ENCODE measurements at places on chromosomes 7 and 10.

GRCh38 chr7:94996369-94996768 is 89.0 kb downstream of the PPP1R9A start:
- DNase-seq = no peak

- DNase-seq = no peak
Measured at GRCh38 chr10:2893158-2893845, 174.0 kb upstream of the PFKP start.

- DNase-seq = no peak
Measured at GRCh38 chr7:7761974-7762779, 43.8 kb upstream of the RPA3 start.

DNA sequence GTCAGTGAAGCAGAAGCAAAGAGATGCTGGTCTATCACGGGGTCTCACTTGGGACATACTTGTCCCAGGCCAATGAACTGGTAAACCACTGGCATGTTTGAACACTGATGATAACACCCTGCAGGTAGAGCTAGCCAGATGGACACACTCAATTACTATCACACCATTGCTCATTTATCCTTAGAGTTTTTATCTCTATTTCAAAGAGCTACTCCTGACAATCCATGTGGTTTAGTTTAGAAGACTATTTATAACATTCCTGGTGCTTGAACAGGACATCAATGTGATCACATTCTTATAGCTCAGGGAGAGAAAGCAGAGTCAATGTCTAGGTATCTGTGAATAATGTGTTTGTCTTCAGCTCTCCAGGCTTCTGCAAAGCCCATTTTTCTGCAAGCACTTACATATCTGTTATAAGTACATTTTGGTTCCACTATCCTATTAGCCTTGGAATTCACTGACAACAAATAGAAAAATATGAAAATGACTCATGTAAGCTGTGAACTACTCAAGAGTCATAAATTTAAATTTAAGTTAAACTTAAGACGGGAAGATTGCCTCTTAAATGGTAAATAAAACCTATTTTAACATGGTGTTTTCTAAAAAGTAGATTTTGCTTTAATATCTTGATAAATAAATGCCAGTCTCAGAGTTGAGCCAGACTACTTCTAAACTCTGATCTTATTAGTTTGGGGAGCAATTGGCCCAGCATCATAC is 106.7 kb upstream of the MBL2 start:
- no peak for DNase-seq

DNA sequence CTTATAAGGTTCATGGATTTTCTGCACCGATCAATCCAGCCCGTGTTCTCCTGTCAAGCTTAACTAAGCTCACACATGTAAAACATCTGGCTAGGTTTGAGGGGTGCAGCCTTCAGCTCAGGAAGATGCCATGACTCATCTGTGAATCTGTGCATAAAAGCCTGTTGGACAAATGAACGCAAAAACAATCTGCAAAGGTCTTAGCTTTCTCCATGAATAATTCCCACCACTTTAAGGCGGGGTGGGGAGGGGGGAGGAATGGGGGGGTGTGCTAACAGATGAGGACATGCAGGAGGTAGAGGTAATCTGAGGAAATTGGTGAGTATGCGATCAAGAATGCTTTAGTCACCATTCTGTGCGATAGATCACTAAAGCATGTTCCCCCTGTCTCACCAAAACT is 4.8 kb downstream of the DOCK4 start:
- DNase-seq = no peak

DNA sequence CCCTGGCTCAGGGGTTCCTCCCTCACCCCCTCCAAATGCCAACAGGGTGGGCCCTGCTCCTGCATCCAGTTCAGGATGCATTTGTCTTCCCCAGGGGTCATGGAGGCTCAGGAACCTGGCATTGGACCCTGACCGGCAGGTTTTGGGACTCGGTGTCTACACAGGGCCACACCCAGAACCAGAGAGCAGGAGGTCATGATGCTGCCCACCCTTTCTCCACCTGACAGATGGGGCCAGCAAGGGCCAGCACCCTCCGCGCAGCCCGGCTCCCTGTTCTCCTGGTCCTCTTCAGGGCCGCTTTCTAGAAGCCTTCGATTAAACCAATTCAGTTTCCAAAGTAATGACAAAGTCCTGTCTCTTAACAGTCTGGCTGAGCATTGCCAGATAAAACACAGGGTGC is 50.2 kb downstream of the CAMK2B start:
- no peak for DNase-seq

DNA sequence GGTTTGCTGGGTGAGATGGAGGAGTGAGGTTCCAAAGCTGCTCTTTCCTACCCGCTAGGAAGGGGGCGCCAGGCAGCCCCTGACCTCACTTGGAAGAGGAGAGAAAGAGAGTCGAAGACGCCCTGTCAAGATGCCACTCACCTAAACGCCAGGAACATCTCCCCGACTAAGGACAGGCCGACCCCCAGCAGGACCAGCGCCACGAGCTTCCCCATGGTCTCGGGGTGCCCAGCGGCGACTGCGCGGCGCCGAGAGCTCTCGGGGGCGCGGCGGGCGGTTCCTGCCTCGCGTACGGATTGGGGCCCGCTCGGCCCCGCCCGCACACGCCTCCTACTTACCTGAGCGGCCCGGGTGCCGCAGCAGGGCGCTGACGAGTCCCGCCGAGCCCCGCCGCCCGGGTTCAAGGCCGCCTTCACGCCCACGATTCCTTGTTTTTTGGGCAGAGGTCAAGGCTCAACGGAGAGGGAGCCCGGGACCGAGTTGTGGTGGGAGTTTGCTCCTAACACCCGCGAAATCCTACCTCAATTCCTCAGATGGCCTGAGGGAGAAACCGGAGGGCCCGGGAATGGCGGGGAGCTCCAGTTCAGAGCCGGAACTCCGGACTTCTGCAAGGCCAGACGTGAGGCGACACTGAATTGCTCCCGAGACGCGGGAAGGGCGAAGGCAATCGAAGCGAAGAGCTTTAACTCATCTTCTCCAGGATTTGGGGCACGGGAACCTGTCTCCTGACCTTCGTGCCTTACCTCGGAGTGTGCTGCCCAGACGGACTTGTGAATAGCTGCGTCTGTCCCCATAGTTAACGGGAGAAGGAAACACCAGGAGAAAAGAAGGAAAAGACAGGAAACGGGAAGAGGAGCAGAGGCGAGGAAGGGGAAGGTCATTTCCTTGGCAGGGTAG is at the start of gene PON3:
Gene PON3 (minus strand): TSS at position 240 of the 897 bp plus-strand sequence. CDS start 25 bp downstream, at position 215.
- no peak for DNase-seq

DNA sequence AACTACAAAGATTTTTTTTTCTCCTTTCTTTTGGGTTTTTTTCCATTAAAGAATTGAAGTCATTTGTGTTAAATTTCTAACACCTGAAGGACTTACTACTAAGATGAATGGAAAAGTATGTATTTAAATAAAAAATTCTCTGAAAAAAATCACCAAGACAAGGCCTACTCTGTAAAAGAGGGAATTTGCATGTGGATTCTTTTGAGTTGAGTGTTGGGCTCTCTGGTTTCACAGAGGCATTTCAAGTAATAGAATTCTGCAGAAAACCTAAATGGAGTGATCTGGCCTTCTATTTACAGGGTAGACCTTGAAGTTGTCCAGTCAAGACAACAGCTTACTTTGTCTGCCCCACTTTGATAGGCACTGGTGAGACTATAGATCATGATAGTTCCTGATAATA is 4.1 kb downstream of the LRRC17 start:
- no peak for DNase-seq

DNA sequence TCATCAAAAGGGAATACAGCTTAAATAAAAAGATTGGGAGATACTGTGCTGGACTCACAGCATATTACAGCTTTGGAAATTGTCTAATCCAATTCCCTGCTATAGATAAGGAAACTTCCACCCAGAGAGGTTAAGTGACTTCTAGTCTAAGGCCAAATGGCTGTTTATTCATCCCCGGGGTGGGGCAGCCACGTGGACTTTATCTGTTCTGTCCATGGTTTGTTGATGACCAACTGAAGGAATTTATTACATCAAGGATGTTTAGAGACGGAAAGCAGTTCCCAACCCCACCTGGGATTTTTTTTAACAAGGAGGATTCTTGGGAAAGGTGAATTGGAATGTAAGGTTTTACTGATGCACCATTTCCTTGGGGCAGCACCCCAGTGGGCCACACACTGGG is 88.6 kb downstream of the ATXN7L1 start:
- DNase-seq = no peak

DNA sequence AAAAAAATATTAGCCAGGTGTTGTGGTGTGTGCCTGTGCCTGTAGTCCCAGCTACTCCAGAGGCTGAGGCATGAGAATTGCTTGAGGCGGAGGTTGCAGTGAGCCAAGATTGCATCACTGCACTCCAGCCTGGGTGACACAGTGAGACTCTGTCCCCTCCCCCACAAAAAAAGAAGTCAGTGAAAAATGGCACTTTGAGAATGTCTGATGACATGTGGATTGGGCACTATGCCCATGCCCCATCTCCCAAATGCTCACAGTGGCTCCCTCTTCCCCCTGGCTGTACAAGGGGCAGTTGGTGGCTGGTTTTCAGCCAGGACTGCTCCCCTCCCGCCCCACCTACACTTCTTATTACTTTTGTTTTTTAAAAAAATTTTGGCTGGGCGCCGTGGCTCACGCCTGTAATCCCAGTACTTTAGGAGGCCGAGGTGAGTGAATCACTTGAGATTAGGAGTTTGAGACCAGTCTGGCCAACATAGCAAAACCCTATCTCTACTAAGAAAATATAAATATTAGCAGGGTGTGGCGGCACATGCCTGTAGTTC is 26.1 kb downstream of the IL15RA start:
- no peak for DNase-seq

DNA sequence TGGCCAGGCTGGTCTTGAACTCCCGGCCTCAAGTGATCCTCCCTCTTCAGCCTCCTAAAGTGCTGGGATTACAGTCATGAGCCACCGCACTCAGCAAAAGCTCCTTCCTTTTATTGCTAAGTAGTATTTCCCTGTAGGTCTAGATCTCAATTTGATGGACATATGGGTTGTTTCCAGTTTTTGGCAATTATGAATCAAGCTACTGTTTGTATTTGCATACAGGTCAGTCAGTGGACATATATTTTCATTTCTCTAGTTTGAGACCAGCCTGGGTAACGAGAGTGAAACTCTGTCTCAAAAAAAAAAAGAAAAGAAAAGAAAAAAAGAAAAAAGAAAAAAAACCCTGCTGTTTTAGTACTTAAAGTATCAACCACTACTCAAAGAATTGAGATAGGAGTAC is 6.4 kb upstream of the PRKRIP1 start:
- DNase-seq = no peak

GRCh38 chr7:1027242-1028043 is 16.9 kb upstream of the GPR146 start:
- DNase-seq = no peak

- no peak for DNase-seq
Measured at GRCh38 chr10:26219676-26220075, 3.1 kb downstream of the GAD2 start.

GRCh38 chr10:44186821-44187220 is 198.1 kb downstream of the CXCL12 start:
- no peak for DNase-seq

- DNase-seq = no peak
Measured at GRCh38 chr10:77587416-77587790, 50.2 kb downstream of the KCNMA1 start.

DNA sequence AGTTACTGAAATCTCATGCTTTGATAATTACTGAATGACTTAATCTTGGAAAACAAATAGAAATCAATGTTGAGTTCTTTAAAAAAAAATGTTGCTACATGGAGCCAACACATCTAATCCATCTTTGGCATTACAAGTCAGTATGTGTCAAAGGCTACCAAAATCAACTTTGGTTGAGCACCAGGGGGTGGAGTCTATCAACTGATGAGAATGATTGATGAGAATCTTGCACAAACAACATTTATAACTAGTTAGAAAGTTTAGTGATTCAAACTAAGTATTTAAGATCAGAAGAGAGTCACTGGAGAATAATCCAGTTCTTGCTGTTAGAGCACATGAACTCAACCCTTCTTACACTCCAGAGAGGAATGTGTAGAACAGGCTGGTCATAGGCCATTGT is 70.5 kb upstream of the LRRC17 start:
- DNase-seq = no peak

DNA sequence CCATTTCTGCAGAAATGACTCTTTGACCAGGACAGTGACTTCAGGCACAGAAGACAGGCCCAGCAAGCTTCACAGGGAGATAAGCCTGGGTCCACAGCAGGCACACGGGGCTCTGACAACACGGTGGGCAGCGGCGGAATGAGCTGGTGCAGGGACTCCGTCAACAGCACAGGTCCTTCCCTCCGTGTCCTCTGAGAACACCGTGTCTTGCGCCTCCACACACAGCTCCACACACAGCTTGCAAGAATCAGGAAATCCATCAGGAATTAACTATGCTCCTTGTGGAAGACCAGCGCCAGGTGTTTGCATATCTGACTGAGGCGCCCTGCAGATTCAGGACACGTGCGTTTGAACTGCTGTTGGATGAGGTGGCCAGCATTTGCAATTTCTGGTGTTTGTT is 39.6 kb downstream of the TCERG1L start:
- no peak for DNase-seq

DNA sequence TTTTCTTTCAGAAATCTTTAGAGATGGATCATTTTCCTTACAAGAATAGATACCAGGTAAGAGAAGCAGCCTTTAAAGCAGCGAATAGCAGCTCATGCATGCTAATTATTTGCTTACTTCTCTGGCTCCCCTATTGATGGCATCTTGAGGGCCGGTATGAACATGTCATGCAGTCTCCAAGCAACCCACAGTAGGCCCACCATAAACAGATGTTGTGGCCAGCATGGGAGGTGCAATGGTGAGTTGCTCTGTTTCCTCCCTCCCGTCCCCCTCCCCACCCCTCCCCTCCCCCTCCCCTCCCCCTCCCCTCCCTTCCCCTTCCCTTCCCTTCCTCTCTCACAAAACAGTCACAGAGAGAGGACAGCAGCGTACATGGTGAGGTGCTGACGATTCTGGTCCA is 9.7 kb upstream of the ZNF273 start:
- DNase-seq = no peak

DNA sequence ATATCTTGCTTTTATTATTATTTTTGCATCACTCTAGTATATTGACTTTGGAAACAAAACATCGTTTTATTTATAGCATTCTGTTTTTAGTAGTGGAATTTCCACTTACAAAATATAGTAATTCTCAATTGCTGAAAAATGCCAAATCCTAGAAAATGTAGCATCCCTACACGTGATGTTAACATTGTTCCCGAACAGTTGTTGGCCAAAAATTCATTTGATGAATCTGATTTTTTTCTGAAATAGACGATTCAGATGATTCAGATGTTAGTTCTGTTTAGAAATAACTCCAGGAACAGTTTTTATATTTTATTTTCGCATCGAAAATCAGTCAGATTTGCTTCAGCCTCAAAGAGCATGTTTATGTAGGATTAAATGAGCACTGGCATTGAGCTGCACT is 122.4 kb downstream of the GFRA1 start:
- DNase-seq = no peak

- no peak for DNase-seq
Measured at GRCh38 chr10:47453141-47454007, 30.5 kb downstream of the ANXA8 start.

GRCh38 chr10:119333146-119333792 is 125.9 kb downstream of the GRK5 start:
- DNase-seq = no peak

DNA sequence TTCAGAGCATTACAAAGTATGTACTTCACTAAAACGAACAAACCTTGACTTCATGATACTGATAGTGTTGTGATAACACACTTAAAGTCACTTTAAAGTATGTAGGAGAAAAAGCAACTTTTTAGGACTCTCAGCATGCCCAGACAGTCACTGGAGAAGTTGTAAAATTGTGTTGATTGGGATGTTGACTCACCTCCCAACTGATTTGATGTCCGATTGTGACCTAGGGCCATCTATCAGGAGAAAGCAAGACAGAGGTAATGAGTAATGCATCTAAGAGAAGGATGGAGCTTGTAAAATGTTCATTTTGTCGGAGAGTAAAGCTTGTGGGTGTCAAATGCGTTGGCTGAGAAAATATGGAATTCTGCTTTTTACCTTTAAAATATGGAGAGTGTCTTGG is 135.4 kb upstream of the SEMA3D start:
- DNase-seq = no peak
